ENCODE measurements at places on chromosomes 16 and 17.

DNA sequence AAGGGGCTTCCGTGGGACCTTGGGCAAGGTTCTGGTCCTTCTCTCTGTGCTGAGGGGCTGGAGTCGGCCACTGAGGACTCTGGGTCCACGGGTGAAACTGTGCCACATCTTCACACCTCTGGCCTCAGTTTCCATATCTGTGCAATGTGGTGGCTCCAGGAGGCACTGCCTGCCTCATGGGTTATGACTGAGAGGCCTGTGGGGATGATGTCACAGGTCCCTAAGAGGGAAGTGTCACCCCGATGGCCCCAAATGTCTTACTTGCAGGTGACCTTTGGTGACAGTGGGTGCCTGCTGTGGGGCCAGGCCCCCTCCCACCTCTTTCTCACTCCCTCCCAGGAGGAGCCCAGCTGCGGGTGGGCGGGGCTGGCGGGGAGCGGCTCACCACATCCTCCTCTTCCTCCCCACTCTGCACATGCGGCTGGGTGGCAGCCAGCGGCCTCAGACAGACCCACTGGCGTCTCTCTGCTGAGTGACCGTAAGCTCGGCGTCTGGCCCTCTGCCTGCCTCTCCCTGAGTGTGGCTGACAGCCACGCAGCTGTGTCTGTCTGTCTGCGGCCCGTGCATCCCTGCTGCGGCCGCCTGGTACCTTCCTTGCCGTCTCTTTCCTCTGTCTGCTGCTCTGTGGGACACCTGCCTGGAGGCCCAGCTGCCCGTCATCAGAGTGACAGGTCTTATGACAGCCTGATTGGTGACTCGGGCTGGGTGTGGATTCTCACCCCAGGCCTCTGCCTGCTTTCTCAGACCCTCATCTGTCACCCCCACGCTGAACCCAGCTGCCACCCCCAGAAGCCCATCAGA, at the start of gene IL21R:
TSS of gene IL21R (plus strand) at position 407 of the 801 bp plus-strand sequence. CDS start 27,898 bp downstream, outside the sequence.
- DNase-seq: peak; percentile 12

- no peak for DNase-seq
These were observed 12.2 kb downstream of the RPL19 start for GRCh38 chr17:39212195-39212810.

DNA sequence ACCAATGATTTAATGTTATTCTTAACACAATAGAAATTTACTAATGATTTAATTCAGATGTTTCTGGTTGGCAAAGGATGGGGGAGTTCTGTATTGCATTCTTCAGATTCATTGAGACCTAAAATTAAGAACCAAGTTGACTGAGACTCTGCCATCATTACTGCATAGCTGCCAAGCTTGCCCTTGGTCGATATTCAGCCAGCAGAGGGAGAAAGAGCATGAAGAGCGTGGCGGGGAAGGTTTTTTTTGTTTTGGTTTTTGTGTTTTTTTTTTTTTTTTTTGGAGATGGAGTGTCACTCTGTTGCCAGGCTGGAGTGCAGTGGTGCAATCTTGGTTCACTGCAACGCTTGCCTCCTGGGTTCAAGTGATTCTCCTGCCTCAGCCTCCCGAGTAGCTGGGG, 659.4 kb upstream of the EEF2KMT start:
- DNase-seq: no peak

DNA sequence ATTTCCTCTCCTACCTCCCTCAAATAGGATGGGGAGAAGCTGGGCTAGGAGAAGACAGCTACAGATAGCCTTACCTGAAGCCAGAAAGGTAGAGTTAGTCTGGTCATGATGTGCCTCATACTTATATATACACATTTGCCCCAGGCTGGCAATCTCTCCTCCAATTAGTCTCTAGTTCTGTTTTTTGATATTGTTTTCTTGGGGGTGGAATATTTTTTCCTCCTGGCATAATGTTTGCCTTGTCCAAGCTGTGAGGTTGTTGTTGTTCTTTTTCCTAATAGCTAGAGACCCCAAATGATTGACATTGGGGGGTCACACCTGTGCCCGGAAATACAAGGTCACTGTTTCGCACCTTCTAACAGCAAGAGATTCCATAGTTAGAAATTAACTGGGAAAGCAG, at the start of gene UMOD:
TSS of gene UMOD (minus strand) at position 101 of the 400 bp plus-strand sequence. CDS start 1,978 bp downstream, outside the sequence.
- no peak for DNase-seq

DNA sequence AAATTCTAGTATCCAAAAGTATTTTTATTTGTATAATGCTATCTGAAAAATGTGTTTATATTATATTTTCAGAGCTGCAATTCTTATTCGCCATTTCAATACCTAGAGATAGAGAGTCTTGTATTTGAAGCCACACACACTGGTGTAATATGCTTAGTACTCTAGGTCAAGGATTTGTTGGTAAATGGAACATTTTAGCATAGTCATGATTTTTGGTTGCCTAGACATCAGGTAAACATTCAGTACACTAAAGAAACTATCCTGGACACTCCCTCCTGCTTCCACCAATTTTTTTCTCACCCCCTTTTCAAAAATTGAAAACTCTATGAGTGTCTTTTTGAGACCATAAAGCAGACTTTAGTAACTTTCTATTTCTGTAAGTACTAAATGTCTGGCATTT, 20.8 kb downstream of the ABHD15 start:
- DNase-seq: no peak

- DNase-seq: no peak
These were observed 5.4 kb upstream of the STAC2 start for GRCh38 chr17:39231091-39231561.

DNA sequence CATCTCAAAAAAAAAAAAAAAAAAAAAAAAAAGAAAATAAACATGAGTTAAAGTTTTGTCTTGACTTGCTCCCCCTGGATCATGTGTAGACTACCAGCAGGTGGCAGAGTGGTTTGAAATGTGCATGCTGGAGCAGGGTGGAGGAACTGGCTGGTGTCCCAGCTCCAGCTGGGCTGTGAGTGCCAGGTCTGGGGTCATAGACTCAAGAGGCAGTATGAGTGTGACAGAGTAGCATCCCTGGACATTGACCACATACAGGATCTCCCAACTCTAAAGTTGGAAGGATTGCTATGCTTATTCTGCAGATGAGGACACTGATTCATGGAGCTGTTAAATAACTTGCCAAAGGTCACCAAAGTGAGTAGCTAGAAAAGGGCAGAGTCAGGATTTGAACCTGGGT, 198.0 kb upstream of the MPHOSPH6 start:
- no peak for DNase-seq

All from NCI-H510A (cell line).